OCI-M1 (cell line): ENCODE measurements at places on chromosomes 7 and 10.

- DNase-seq = no peak
Measured at GRCh38 chr10:100655326-100655759, 90.0 kb upstream of the PAX2 start.

DNA sequence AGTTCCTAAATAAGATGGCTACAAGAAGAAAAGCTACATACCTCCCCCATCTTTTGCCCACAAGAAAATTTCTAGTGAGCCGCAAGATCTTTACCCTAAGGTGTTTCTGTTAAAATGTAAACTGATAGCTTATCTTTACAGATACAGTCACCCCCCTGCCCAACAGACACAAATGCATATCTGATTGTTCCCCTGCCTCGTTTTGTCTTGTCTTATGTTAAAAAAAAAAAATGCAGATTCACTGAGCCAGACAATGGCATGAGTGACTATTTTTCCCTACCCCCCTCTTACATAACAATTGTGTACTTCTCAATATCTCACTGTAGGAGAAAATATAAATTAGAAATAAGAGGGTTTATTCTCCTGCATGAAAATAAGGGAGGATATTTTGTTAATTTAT lies 8.5 kb downstream of the ZNF138 start:
- peak; percentile 82 for DNase-seq

GRCh38 chr7:125126376-125126775 lies 196.8 kb upstream of the POT1 start:
- DNase-seq = no peak

DNA sequence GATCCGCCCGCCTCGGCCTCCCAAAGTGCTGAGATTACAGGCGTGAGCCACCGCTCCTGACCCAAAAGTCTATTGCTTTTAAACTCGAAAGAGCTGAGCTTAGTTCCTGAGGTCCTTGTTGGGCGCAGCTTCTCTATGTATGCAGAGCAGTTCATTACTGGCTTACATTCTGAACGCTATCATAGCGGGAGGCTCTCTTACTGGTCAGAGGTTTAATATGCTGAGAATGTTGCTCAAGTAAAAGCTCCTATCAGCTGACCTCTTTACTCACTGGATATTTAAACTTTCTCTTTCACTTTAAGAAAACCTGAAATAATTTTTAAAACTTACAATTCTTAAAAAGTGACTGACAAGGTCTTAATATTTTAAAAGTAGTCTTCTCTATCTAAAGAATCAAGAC lies 160.8 kb upstream of the WNT16 start:
- peak; percentile 32 for DNase-seq
